ENCODE measurements at places on chromosomes 5 and 9. TPM values are rescaled to one million over a fixed set of nuclear protein-coding genes. Genes with fewer than 3 reads are reported as not detected.

DNA sequence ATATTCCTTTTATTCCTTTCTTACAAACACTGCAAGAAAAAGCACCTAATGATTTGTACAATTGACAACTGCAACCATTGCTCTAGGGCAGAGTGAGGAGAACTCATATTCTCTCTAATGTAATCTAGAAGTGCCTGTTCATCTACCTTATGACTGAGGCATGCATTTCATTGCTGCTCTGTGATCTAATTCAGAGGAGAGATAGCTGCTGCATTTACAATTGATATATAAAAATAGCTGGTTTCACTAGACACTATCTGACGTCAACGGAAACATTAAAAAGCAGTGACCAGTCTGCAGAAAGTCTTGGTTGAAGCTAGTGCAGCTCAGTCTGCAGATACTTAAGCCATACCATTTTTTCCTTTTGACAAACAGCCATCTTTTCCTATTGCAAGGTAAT is 72.8 kb upstream of the C6 start:
- H3K4me3 ChIP-seq = no peak overlapping the region
- DNase-seq = no peak
- H3K27me3 ChIP-seq = no peaks in the 10 kb centered on the region
- no peaks in the 10 kb centered on the region for H3K4me1 ChIP-seq
- H3K27ac ChIP-seq = no peak overlapping the region

GRCh38 chr5:171622010-171622409 is 163.6 kb upstream of the SMIM23 start:
- DNase-seq = no peak
- no peaks in the 10 kb centered on the region for H3K36me3 ChIP-seq
- H3K4me1 ChIP-seq = peaks cover 4% of the 10 kb centered on the region
- H3K27me3 ChIP-seq = no peaks in the 10 kb centered on the region
- no peak overlapping the region for H3K4me3 ChIP-seq

GRCh38 chr9:92680166-92681119 is 10.5 kb upstream of the IPPK start:
- no peaks in the 10 kb centered on the region for H3K36me3 ChIP-seq
- H3K4me1 ChIP-seq = no peaks in the 10 kb centered on the region
- H3K27ac ChIP-seq = no peak overlapping the region
- H3K4me3 ChIP-seq = no peak overlapping the region
- no peaks in the 10 kb centered on the region for H3K27me3 ChIP-seq

DNA sequence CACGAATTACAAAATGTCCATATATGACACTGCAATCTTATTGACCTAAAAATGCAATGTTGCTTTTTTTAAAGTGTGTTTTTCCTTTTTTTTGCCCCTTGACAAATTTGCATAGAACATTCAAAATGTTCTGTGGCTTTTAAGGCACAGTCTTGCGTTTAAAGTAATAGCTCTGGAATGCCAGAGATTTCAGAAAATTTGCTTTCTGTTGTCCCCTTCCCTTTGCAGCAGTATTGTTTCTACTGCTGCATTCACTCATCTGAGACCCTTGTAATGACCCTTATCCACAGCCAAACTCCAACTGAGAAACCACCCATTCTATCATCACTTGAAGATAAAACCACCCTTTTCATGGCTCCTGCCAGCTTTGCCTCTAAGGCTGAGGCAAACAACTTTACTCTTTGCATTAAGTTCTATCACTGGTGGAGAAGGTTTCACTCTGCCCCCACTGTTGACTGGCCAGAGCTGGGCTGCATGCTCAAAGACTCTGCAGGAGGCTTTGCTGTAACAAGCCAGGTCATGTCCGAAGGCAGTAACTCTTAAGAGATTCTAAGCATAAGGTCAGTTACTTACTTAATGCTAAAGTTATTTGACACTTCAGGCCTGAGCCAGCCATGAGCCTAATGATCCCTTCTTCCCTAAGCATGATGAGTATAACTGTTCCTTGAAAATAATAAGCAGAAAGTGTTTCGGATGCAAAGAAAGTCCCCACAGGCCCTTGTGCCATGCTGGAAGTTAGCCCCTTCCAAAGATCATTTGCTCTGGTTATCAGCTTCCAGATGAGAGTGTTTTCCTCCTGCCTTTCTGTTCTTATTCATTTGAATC is 101.9 kb downstream of the CD180 start:
- peak; percentile 23 for DNase-seq
- H3K27ac ChIP-seq = peak overlapping the region; percentile 67
- H3K36me3 ChIP-seq = no peaks in the 10 kb centered on the region
- H3K4me1 ChIP-seq = peaks cover 45% of the 10 kb centered on the region
- H3K4me3 ChIP-seq = no peak overlapping the region
- H3K27me3 ChIP-seq = no peaks in the 10 kb centered on the region

DNA sequence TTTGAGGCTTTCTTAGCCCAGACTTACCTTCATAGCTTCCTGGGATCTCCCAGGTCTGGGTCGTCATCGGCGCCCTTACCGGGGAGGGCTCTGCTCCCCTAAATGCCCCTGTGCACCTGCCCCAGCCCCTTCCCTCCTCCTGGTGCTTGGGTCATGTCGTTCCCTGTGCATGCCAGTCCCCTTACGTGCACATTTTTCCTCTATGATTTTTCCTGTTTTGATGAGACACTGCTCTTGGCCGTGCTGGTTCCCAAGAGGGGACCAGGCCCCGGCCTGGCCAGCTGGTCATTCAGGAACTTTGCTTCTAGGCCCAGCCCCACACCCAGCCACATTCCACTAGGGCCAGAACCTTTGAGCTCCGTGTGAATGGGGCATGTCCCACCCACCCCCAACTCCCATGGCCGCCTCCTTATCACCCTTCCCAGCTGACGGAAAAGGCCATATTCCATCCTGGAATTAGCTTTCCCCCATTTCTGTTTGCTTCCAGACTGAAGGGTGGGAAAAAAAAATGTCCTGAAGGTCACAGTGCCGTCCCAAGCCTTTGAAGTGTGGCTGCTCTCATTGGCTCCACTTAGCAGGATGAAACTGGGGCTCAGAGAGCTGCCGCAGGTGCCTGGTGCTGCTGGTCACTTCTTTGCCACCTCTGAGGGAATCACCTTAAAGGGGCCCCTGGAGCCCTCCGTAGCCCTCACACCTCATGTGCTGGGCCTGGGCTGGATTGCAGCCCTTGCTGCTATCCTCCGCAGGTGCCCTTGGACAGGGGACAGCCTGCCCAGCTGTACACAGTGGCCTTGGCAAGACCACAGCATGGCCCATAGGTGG is 25.1 kb downstream of the ERGIC1 start:
- peaks cover 87% of the 10 kb centered on the region for H3K4me1 ChIP-seq
- no peaks in the 10 kb centered on the region for H3K36me3 ChIP-seq
- peak; percentile 42 for DNase-seq
- no peak overlapping the region for H3K4me3 ChIP-seq

DNA sequence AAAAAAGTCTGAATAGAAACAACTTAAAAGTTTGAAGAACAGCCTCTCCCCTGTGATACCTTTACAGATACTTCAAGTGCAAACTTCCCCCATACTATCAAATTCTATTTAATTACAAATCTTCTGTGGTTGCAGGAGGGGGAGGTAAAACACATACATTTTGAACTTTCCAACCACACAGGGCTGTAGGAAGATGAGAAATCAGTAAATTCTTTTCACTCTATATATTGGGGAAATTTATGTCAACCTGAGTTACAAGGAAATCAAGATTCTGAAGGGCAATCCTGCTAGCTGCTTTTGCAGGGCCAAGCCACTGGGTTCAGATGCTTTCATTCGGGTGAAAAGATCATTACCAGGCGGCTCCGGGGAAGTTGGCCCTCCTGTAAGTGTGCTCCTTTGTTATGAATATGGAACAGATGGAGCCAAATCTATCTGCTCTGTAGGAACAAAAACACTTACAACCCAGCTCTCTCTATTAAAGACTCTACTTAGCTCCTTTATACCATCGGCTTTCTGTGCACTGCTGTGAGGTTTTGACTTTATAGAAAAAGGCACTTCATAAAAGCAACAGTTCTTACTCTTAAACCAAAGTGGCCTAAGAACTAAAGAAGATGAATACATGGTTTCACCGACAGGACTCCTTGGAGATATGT is 269.1 kb downstream of the EFNA5 start:
- no peak overlapping the region for H3K4me3 ChIP-seq
- no peaks in the 10 kb centered on the region for H3K4me1 ChIP-seq
- no peaks in the 10 kb centered on the region for H3K36me3 ChIP-seq
- H3K27me3 ChIP-seq = no peaks in the 10 kb centered on the region

GRCh38 chr5:36573438-36573837 is 33.0 kb upstream of the SLC1A3 start:
- H3K27me3 ChIP-seq = no peaks in the 10 kb centered on the region
- no peak overlapping the region for H3K27ac ChIP-seq
- peaks cover 17% of the 10 kb centered on the region for H3K4me1 ChIP-seq
- H3K36me3 ChIP-seq = no peaks in the 10 kb centered on the region

DNA sequence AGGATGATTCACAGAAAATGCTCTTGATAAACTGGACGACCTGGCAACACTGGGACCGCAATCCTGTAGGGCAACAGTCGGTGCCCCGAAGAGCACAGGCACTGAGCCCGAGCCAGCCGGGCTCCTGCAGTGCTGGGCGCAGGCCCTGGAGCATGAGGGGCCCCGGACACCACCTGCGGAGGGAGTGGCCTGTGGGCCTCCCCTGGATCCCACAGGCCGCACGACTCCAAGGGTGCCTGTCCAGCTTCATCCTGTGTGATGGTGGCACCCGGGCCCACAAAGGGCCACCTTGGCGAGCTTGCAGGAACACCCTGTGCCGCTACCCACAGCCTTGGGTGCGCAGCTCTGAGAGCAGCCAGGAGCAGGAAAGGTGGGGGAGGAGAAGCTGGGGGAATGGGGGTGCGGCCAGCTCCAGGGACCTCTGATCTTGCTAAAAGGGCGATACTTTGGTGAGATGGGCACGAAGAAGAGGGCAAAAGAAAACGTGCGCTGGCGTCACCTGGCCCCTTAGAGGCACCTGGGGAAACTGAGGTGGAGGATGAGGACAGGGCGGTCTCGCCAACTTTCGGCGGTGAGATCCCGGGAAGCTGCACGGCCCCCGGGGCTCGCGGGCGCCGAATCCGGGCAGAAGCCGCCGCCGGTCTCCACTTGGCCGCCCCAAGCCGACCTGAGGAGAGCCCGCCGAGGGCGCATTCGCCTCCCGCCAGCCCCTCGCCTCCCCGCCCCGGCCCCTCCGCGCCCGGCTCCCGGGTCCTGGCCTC is 722 bp downstream of the TBC1D9B start:
- H3K4me1 ChIP-seq = peaks cover 10% of the 10 kb centered on the region
- H3K27me3 ChIP-seq = no peaks in the 10 kb centered on the region
- peak; percentile 44 for DNase-seq
- H3K27ac ChIP-seq = peak overlapping the region; percentile 49
- H3K4me3 ChIP-seq = no peak overlapping the region
- H3K36me3 ChIP-seq = no peaks in the 10 kb centered on the region

DNA sequence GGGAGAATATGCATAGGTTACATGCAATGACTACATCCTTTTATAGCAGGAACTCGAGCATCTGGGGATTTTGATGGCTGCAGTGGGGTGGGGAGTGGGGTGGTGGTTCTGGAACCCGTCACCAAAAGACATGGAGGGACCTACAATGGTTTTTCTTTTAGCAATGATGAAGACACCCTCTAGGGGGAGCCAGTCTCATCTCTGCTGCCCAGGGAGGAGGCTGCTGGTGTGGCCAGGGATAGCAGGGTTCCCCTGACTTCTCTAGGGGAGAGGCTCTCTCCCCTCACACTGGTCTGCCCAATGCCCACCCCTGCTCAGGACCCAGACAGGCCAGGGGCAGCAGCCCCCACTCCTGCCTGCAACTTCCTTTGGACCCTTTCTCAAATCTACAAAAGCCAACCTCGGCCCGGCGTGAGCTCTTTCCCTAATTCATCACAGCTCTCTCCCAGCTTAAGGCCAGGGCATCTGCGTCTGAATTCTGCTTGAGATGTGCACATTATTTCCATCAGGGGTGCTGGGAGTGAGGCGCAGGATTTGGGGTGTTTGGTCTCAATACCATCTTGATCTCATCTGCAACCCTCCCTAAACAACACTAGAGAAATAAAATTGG is 73.6 kb upstream of the RETREG1 start:
- H3K4me3 ChIP-seq = no peak overlapping the region
- H3K4me1 ChIP-seq = no peaks in the 10 kb centered on the region
- DNase-seq = peak; percentile 40
- peaks cover 17% of the 10 kb centered on the region for H3K36me3 ChIP-seq

GRCh38 chr5:75053304-75054133 is 1.2 kb upstream of the GCNT4 start:
- peak; percentile 65 for DNase-seq
- no peaks in the 10 kb centered on the region for H3K36me3 ChIP-seq
- peaks cover 7% of the 10 kb centered on the region for H3K4me1 ChIP-seq
- H3K4me3 ChIP-seq = peak overlapping the region; percentile 73
- peak overlapping the region; percentile 81 for H3K27ac ChIP-seq

The WHRN gene
- total RNA-seq = 7.4 TPM

- no peaks in the 10 kb centered on the region for H3K27me3 ChIP-seq
- no peak for DNase-seq
- H3K4me3 ChIP-seq = no peak overlapping the region
- no peak overlapping the region for H3K27ac ChIP-seq
Observed at GRCh38 chr9:33375841-33376321, 26.5 kb downstream of the AQP7 start.

GRCh38 chr9:72060513-72060912 is at the start of gene C9orf57:
TSS of gene C9orf57 (minus strand) at chr9:72060613. CDS start at chr9:72059331, 1,282 bp downstream.
- no peak within 1 kb of the TSS for H3K27ac ChIP-seq
- H3K4me3 ChIP-seq = no peak within 1 kb of the TSS
- no peaks in the 10 kb centered on the region for H3K27me3 ChIP-seq
- H3K4me1 ChIP-seq = no peaks in the 10 kb centered on the region
- no peaks in the 10 kb centered on the region for H3K36me3 ChIP-seq

DNA sequence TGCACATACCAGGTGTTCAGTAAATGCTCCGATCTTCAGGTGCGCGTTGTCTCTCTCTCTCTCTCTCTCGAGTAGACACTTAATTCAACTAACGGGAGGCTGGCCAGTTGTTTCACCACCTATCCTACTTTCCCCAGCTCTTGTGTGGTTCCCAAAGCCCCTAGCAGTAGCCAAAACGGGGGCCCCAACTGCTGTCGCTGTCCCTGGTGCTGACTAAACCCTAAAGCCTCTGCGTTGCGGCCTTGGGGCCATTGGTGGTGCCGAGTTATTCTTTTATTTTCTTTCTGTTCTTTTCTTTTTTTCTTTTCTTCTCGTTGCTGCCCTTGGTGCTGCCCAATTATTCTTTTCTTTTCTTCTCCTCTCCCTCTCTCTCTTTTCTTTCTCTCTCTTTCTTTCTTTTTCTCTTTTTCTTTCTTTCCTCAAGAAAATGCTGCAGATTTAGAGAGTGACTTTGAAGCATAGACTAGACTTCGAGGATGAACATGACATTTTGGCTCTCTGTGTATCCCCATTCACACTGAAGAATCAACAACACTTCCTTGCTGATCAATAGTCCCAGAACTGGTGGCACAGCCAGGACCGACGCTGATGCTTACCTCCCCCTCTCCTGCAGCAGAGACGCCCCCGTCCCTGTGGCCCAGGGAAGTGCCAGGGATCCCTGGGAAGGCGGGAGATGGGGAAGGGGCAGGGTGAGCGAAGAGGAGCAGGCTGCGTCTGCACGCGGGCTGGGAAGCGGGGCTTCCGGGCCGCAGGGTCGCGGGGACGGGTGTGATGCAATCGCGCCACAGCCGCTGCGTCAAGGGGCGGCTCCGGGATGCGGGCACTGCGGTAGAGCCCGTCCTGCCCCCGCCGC is at the start of gene FBLL1:
FBLL1 (plus strand) TSS at position 785 of the 853 bp plus-strand sequence. CDS start 200 bp downstream, outside the sequence.
- no peak within 1 kb of the TSS for H3K27ac ChIP-seq
- DNase-seq = peak; percentile 15
- H3K27me3 ChIP-seq = no peaks in the 10 kb centered on the region
- H3K4me1 ChIP-seq = no peaks in the 10 kb centered on the region
- no peak within 1 kb of the TSS for H3K4me3 ChIP-seq

- H3K27me3 ChIP-seq = no peaks in the 10 kb centered on the region
- H3K4me1 ChIP-seq = peaks cover 30% of the 10 kb centered on the region
- no peak overlapping the region for H3K4me3 ChIP-seq
- H3K27ac ChIP-seq = no peak overlapping the region
- DNase-seq = peak; percentile 31
- H3K36me3 ChIP-seq = no peaks in the 10 kb centered on the region
Observed at GRCh38 chr5:168218746-168219145, 72.7 kb upstream of the WWC1 start.

Measured in thyroid gland (tissue), 4 donors.